Activated CD8-positive, alpha-beta memory T cell treated with anti-CD3 and anti-CD28 coated beads, Interleukin-2, amount 10 ng/mL, durations not matched to agents 7 days and 5 days (primary cell): ENCODE measurements at places on chromosomes 7 and 10. TPM values are rescaled to one million over a fixed set of nuclear protein-coding genes. Genes with fewer than 3 reads are reported as not detected.

Gene PDZD7
- 1.2 TPM for total RNA-seq

Gene PAX4
- not detected for total RNA-seq

DNA sequence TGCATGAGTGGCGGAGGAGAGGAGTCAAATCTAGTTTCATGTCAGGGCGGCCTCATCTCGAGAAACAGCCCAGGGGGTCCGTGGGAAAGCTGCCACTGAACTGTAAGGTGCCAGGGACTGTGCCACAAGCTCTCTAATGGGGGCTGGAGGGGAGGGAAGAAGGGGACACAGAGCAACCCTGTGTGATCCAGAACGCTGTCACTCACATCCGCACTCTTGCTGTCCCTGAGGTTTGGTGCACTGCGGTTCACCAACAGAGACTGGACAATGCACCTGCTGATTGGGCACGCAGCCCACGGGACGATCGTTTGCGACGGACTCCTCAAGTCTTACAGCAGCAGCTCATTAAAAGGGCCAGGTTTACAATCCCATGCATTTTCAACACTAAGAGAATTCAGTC, 47.7 kb downstream of the AMZ1 start:
- H3K27me3 ChIP-seq: no peaks in the 10 kb centered on the region
- DNase-seq: no peak
- no peak overlapping the region for H3K4me3 ChIP-seq
- no peaks in the 10 kb centered on the region for H3K36me3 ChIP-seq
- H3K4me1 ChIP-seq: peaks cover 14% of the 10 kb centered on the region

DNA sequence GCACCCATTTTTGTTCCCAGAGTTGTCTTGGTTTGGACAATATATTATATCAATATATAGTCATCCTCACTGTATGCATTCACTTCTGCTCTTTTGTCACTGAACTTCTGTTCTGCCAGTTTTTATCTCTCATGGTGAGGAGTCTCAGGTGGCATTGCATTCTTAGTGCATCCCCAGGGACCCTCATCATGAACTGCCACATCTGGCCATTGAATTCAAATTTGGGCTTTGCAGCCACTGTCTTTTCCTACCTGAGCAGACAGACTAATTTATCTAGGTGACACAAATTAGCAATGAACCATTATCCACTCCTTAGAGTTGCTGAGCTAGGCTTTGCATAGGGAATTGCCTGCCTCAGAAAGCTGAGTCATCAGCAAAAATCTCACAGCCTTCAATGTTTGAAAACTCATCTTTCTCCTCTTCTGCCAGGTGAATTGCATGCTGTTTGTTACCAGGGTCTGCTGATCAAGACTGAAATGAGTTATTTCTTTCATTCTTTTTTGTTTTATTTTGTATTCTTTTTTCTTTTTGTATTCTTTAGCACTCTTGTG, 316.8 kb upstream of the MTPN start:
- no peak overlapping the region for H3K27ac ChIP-seq
- no peak for DNase-seq
- no peaks in the 10 kb centered on the region for H3K4me1 ChIP-seq
- H3K4me3 ChIP-seq: no peak overlapping the region
- no peaks in the 10 kb centered on the region for H3K36me3 ChIP-seq
- H3K27me3 ChIP-seq: no peaks in the 10 kb centered on the region

DNA sequence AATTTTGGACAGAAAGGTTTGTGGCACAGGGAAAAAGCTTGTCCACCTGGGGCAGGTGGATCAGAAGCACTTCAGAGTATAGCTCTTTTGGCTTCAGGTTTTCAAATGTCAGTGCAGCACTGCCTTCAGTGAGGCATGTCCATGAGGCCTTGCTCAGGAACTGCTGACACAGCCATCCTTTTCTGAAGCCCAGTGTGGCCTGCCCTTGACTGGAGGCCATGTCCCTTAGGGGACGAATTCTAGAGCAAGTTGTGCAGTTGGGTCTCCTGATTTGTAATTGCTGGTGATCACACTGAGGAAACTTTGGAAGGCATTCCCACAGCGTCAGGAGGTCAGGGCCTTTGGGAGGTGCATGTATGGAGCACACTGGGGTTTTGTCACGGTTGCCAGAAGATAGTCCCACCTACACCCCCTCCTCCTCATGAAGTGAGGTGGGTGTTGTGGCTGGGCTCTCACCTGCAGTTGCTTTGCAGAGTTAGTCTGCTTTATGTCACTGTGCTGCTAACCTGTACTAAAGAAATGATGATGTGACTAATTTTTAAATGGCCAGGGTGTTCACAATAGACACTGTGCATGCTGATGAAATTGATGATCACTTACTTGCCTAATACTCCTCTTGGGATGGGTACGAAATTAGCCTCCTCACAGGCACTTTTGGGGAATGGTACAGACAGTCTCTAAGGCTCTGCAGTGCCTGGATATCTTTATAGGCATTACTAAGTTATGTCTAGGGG, 41.7 kb downstream of the OGDH start:
- H3K27me3 ChIP-seq: no peaks in the 10 kb centered on the region
- H3K4me3 ChIP-seq: no peak overlapping the region
- no peak overlapping the region for H3K27ac ChIP-seq
- no peak for DNase-seq

GRCh38 chr10:29859521-29860130, 199.8 kb downstream of the JCAD start:
- peaks cover 14% of the 10 kb centered on the region for H3K27me3 ChIP-seq
- no peak overlapping the region for H3K27ac ChIP-seq
- no peak for DNase-seq
- H3K4me3 ChIP-seq: no peak overlapping the region
- H3K4me1 ChIP-seq: no peaks in the 10 kb centered on the region

- H3K4me1 ChIP-seq: peaks cover 5% of the 10 kb centered on the region
- peaks cover 6% of the 10 kb centered on the region for H3K36me3 ChIP-seq
- no peak overlapping the region for H3K4me3 ChIP-seq
- H3K27ac ChIP-seq: peak overlapping the region; percentile 61
Observed at GRCh38 chr7:49772916-49773217, 571 bp upstream of the VWC2 start.

- H3K4me3 ChIP-seq: no peak overlapping the region
- H3K27me3 ChIP-seq: peaks cover 7% of the 10 kb centered on the region
- peaks cover 7% of the 10 kb centered on the region for H3K36me3 ChIP-seq
- no peak for DNase-seq
- H3K4me1 ChIP-seq: peaks cover 9% of the 10 kb centered on the region
Observed at GRCh38 chr10:11588873-11589574, 22.4 kb downstream of the USP6NL start.
